ENCODE measurements at places on chromosomes 2 and 18.

- DNase-seq, result no peak
Observed at GRCh38 chr2:171735991-171736710, 48.9 kb downstream of the DYNC1I2 start.

DNA sequence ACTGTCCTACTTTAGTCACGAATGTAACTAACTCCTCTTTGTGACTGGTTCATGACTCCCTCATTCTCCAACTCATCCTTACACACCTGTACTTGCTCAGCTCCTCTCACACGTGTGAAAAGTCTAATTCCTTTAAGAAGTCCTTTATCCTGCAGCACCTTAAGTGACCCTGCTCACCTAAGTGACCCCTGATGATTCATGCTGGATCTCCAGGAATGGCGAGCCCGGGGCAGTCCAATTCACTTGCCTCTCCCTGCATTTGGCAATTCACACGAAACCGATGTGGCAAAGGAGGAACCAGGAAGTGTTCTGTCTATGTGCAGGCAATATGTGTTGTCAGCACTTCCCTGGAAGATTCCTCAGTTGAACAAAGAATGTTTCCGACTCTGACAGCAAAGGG is 189.8 kb upstream of the NABP1 start:
- DNase-seq, result peak; percentile 64

GRCh38 chr18:36545821-36546427 is 248.4 kb downstream of the FHOD3 start:
- no peak for DNase-seq

DNA sequence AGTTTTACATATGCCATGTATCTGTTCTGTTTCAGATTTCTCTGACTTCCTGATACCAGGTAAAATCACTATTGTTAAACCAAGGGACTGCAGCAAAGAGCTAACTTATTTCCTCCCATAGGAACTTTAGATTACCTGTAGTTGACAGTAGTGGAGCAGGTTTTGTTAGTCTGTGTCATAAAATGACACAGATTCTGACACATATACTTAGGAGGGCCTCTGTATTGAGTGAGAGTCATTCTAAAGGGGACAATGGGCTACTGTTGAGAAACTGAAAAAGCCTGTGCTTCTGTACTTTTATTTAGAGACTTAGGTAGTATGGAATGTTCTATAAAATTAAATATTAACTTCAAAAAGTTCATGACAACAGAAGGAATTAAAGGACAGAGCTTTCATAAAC is 48.2 kb downstream of the KCMF1 start:
- DNase-seq, result peak; percentile 86

- DNase-seq, result no peak
Observed at GRCh38 chr2:1152375-1152774, 201.7 kb downstream of the SNTG2 start.

- DNase-seq, result no peak
Observed at GRCh38 chr2:209592106-209592505, 168.3 kb downstream of the MAP2 start.

GRCh38 chr2:64652231-64653108 is 1.2 kb downstream of the SERTAD2 start:
- peak; percentile 70 for DNase-seq

GRCh38 chr2:28637066-28638047 is 114.3 kb upstream of the PPP1CB start:
- no peak for DNase-seq

- no peak for DNase-seq
Observed at GRCh38 chr18:25262920-25263319, 89.0 kb downstream of the ZNF521 start.

GRCh38 chr2:39411181-39411944 is 25.7 kb downstream of the MAP4K3 start:
- peak; percentile 96 for DNase-seq

- DNase-seq, result no peak
Observed at GRCh38 chr2:220209751-220210150, 582.3 kb downstream of the SLC4A3 start.

DNA sequence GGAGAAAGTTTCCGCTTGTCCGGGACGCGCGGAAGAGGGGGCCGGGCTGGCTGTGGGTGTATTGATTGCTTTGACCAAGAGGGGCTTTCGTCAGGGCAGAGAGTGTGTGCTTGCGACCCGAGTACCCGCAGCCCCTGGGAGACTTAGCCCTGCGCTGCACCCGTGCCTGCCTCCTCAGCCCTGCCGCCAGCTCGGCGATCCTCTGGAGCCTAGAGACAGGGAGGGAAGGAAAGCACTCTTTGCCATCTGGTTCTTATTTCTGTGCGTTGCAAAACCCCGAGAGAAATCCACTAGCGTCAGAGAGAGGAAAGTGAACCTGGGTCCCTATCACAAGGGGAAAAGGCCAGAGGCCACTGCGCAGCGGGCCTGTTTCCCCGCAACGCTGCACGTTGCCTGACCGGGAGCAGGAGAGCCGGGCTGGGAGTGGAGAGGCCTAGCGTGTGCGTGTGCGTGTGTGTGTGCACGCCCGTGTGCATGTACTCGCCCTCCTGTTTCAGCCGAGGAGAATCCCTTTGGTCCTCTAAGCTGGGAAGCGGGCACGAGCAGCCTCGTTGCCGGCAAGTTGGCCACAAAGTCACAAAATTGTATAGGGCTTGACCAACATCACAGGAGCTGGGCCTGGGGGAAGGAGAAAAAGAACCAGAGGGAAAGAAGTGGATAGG is 1.7 kb downstream of the SIX3 start:
- DNase-seq, result no peak

DNA sequence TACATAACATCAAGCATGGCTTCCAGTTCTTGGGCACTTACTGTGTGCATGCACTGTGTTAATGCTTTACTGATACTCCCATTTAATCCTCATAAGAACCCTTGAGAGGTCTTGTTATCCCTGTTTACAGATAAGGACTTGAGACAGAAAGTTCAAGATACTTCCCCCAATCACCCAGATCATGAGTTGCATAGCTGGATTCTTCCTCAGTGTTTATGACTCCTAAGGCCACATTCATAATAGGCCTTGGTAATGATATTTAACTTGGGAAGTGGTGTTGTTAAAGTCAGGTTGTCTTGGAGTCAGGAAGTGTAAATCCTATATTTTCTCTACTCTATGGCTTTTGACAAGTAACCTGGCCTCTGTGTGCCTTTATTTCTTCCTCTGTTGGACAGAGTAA is 22.7 kb downstream of the NOSTRIN start:
- no peak for DNase-seq

GRCh38 chr2:234290671-234291070 is 206.2 kb downstream of the ARL4C start:
- DNase-seq, result peak; percentile 70

GRCh38 chr2:48397846-48398245 is 132.1 kb upstream of the STON1 start:
- DNase-seq, result no peak

- DNase-seq, result no peak
Observed at GRCh38 chr18:76827205-76828200, 5.1 kb downstream of the ZNF236 start.

DNA sequence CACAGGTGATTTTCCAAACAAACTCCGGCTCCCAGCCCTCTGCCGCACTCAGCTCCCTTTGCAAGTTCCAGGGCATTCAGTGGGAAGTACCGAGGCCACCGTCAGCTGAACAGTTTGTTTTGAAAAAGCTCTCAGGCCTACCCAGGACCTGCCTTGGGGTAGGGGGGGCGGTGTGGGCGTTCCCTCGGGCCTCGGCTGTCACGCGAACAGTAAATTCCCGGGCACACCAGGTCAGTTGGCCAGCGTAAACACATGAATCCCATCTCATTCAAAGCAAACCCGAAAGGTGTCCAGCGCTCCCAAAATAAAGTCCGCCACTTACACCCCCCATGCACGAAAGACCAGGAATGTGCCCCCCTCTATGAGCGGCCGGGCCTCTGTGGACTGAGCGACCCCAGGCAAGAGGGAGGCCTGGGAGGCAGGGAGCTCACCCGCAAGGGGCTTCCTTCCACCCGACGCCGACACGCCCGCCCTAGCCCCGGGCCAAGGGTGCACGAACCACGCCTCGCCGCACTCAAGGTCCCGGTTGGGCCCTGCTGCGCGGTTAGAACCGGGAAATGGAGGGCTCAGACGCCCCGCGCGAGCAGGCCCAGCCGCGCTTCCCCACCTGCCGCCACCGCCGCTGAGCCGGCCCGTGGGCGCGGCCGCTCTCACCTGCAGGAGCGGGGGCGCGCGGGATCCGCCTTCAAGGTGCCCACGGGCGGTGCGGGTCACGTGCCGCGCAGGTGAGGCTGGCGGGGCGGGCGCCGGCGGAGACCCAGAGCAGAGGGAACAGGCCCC is at the start of gene WDSUB1:
TSS of gene WDSUB1 (minus strand) at position 775 of the 780 bp plus-strand sequence. CDS start 3,634 bp downstream, outside the sequence.
- peak; percentile 25 for DNase-seq

- DNase-seq, result peak; percentile 73
Observed at GRCh38 chr2:57180042-57180567, 866.5 kb upstream of the VRK2 start.

DNA sequence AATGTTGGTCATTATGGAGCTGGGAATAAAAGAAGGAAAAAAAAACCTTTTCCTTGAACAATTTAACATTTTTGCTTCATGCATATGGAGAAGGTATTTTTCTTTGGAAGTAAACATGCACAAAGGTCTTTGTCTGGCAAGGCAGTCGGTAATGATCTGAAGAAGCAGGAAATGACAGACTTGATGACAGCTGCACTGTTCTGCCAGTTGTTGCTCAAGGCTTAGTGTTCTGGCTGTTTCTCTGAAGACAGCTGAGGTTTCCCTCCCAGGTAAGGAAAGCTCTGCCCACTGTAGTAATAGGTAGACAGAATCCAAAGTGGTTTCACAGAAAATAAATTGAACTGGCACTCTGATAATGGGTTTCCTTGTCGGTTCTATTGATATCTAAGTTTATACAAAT is 308.4 kb upstream of the GCFC2 start:
- peak; percentile 25 for DNase-seq

DNA sequence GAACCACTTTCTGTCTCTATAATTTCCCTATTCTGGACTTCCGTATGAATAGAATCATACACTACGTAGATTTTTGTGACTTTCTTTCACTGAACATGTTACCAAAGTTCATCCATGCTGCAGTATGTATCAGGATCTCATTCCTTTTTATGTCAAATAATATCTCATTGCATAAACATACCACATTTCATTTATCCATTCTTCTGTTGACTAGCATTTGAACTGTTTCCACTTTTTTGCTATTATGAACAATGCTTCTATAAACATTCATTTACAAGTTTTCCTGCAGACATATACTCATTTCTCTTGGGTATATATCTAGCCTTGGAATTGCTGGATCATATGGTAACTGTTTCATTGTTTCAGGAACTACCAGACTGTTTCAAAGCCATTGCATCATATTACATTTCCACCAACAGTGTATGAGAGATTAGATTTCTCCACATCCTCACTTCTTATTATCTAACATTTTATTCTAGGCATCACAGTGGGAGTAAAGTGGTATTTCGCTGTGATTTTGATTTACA is 186.2 kb downstream of the DYM start:
- DNase-seq, result peak; percentile 15

DNA sequence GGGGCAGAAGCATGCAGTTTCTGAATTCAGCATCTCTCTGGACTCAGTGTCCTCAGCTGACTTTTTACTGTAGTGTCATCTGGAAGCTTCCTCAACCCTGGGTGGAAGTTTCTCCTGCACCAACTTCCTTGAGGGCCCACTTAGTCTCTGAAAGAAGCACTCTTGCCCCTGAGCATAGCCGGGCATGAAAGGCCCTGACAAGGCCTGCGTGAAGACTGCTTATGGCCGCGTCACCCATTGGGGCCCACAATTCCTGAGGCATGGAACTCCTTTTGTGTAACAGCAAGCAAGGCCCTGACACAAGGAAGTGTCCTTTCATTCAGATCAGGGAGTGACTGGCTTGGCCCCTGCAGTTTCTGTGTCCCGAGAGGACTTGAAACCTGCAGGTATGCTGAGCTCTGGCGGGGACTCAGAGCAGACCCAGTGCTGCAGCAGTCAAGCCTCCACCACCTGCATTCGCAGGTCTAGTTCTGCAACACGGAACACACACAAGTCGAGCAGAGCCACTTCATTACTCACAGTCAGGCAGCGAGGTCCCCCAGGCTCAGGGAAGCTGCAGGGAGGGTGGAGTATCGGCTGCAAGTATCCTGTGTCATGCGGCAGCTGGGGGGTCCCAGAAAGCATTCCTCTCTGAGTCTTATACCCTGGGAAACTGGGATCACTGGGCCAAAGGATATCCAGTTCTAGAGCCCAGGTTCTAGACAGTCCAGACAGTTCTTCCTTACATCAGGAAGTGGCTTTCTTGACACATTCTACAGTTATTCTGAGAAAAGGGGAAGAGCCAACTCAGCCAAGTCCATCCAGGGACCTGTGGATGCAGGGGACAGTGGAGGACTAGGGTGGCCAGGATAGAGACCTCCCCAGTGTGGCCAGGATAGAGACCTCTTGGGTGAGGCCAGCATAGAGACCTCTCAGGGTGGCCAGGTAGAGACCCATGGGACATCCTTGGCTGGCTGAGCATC is 35.6 kb upstream of the PRLH start:
- DNase-seq, result no peak

DNA sequence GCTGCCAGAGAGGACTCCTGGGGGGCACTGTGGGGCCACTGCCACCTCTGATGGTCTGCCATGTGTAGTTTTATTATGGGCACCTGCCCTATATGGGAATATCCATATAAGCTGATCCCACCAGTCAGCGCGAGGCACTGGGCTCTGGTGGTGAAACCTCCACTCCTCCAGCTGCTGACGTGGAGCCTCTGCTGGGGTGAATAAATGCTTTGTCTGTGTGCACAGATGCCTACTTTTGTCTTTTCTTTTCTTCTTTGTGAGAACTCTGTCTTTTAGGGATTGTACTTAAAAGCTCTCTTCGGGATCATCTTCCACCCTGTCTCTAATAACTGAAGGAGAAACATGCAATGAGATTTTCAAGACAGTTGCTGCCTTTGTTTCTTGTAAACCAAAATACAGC is 68.9 kb upstream of the NCK2 start:
- DNase-seq, result no peak

DNA sequence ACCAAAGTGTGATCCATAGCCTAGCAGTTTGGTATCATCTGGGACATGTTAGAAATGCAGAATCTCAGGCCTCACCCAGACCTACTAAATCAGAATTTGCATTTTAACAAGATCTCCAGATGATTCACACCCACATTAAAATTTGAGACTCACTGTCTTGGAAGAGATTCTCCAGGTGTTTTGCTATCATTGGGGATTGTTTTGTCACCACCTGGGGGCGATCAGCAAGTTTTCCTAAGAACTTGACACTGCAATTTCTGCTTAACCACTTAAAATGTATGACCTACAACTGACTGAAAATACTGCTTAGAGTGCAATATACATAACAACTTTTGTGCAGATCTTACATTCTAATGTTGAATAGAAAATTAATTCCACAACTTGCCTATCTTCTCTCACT is 18.9 kb upstream of the ITGA4 start:
- DNase-seq, result peak; percentile 36

Measured in bronchial epithelial cell (primary cell).